ENCODE measurements at places on chromosomes 2 and 18.

- DNase-seq: no peak
These were observed 10.4 kb upstream of the NAPG start for GRCh38 chr18:10515456-10515855.

- DNase-seq: no peak
These were observed 159.2 kb upstream of the THUMPD2 start for GRCh38 chr2:39938035-39938835.

GRCh38 chr2:10240911-10241610, 61.6 kb upstream of the HPCAL1 start:
- DNase-seq: no peak

DNA sequence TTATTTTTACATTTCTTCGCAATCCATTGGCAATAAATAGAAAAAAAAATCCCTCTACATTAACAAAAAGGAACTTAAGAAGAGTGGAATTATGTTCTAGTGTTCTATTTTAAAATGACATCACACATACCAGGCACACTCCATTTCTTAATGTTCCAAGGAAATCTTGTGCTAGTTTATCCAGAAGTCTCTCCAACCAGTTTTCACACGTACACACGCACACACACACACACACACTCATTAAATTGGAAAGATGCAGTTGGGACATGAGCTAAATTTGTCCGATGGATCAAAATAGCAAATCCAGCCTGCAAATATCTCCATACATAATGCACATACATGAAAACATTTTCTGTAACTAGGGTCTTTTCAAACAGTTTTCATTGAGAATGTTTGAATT, 78.3 kb downstream of the KCNJ3 start:
- no peak for DNase-seq

- DNase-seq: no peak
These were observed 37.8 kb downstream of the RDH14 start for GRCh38 chr2:18522484-18523146.

DNA sequence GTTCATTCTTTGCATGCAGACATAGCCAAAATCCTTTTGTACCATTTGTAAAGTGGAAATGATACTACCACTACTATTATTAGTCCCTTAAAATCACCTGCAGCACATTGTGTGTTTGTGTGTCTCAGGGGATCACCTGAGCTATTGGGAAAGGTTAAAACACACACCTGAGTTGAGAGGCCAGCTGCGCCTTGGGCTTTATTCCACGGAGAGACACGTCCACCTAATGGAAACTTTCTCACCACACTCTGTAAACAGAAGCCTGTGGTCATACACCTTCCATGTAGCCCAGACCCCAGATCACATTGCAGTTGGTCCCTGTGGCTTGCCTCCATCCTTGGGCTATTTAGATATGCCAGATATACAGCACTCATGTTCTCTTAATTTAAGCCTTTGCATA, 81.8 kb upstream of the SH3BP4 start:
- DNase-seq: no peak
